ENCODE measurements at places on chromosomes 12 and 14.

DNA sequence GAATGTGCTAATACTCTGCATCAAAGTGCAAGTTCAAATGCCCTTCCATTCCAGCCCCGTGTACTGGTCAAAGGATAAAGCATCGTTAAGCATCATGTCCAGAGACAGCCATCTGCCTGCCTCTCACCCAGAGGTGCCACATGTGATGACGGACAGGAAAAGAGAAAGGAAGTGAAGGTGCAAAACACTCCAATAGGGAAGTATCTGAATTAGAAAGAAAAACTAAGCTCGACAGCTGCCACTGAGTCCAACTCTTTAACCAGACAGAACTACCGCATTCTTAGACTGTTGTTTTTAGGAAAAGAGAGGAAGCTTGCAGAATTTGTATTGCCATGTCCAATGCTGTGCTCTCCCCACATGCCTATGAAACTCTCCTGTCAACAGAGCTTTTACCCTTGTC, 465.0 kb upstream of the SOX5 start:
- no peak for DNase-seq

DNA sequence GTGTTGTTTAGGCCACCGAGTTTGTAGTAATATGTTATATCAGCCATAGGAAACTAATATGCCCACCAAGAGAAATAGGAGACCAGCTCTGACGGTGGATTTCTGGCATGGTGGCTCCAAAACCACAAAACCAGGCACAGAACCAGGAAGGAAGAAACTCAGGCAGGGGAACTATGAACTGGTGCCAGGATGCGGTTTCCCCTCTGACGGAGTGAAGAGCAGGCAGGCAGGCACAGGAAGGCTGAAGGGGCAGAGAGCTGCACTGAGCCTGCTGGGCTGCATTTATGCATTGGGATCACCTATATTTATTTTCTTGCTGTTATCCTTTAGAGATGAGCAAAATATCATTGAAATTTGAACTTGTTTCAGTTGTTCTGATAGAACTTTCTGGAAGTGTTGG, 479.4 kb downstream of the VRK1 start:
- DNase-seq = no peak

DNA sequence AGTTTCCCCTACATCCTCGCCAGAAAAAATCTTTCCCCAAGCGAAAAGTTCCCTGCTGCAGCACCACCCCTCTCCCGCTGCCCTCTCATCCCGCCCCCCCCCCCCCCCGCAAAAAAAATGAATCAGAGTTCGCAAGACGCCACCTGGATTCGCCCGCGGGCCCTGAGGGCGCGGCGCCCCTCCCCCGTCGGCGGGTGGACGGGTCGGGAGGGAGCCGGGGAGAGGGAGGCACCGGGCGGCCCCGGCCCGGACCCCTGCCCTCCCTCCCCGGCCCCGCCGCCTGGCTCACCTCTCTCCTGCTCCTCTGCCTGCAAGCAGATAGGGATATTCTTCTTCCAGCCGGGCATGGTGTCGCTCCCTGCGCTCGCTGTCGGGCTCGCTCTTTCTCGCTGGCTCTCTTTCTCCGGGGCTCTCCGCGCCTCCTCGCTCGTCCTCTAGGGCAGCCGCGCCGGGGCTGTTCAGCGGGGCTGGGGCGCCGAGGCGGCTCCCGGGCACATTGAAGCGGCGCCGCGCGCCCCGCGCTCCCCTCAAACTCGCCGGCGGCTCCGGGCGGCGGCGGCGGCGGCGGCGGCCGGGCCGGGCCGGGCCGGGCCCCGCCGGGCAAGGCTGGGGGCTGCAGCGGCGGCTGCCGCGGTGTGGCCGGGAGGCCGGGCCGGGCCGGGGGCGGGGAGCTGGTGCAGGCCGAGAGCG, 200.3 kb upstream of the CAND1 start:
- peak; percentile 76 for DNase-seq

- DNase-seq = no peak
Measured at GRCh38 chr12:108175310-108175709, 46.2 kb downstream of the WSCD2 start.

DNA sequence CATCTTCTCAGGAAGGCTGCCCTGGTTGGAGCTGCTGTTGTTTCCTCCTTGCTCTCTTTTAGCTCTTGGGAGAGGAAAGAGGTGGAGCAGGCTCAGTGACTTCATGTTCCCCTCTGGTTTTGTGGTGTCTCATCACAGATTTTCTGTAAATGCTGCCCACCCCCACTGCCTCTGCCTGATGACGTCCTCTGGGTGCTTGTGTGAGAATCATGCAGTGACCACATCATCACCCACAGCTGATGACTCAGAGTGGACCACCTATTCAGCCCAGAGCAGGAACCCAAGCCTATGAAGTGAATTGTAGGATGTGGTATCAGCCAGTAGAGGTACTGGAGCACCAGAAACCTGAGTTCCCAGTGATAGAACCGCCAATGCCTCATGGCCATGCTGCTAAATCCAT, at the start of gene GZMB:
GZMB (minus strand) TSS at position 33 of the 400 bp plus-strand sequence; CDS start at position 3, 30 bp downstream.
- no peak for DNase-seq

GRCh38 chr12:79843978-79844377, 90.9 kb downstream of the PPP1R12A start:
- no peak for DNase-seq

DNA sequence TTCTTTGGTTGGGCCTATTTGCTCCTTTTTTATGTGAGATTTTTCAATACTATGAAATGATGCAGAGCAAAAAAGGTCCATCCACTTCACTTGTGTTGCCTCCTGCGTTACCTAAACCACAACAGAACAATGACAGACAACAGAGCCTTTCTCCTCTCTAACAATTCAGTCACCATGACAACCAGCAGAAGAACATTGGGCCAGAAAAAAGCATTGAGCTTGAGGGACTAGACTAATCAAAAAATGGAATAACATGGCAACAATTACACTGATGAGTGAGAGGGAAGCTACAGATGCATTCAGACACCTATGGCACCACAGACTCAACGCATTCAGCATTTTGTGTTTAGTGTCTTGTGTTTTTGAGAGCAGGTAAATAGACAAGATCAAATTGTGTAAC, 44.6 kb upstream of the PTCSC3 start:
- DNase-seq = no peak

DNA sequence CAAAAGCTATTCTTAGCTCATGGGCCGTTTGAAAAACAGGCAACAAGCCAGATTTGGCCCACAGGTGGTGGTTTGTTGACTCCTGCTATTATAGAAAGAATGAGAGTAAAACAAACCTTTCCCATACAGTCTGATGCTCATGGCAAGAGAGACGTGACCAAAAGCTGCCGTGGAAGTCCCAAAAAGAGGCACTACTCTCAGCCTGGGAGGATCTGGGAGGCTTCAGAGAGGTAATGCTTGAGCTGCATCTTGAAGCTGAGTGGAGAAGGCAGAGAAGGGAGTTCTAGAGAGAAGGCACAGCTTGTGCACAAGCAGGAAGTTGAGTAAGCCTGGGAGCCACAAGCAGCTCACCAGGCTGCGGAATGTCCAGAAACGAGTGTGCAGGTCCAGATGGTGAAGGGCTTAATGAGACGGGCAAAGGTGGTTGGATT, 9.6 kb downstream of the PLXNC1 start:
- DNase-seq = no peak

DNA sequence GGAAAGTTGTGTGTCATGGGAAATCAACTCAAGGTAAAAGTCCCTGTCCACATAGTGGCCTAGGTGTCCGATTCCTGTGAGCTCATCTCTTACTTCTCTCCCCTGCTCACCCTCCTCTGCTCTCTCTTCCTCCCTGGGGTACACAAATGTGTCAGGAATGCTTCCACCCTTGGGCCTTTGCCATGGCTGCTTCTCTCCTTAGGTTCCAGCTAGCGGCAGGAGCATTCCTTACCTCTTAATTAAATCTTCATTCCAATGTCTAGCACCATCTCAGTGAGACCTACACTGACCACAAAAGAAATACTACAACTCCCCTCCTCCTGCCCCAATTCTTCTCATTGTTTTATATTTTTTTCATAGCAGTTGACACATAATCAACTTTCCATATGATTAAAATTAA, 298.6 kb downstream of the PDZRN4 start:
- DNase-seq = no peak

- DNase-seq = no peak
Measured at GRCh38 chr14:90266441-90267154, 10.2 kb downstream of the PSMC1 start.

DNA sequence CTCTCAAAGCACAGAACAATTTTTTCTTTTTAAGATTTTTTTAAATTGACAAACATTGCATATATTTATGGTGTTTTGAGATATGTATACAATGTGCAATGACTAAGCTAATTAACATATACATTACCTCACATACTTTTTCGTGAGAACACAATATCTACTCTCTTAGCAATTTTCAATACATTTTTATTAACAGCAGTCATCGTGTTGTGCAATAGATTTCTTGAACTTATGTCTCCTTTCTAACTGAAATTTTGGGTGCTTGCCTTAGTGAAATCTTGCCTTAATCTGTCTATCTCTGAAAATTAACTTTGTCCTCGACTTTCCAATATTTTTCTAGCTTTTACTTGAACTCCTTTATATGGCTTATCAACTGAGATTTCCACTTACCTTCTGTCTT, 6.8 kb downstream of the OR10A7 start:
- no peak for DNase-seq

DNA sequence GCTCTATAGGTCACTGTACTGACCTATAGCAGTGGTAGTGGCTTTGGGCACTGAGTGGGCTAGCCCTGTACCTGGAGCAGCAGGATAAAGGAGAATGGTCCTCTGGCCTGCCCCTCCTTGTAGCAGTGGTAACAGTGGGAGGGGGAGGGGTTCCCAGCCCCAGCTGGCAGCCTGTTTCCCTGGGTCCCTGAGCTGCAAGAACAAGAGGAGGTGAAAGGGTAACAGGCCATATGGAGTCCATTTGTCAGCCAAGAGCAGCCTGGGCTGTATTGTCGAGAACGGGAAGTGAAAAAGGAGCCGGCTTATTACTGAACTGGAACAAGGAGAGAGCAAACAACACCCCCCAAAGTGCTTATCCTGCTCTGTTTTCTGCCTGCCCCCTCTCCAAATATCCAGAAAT, 73.8 kb upstream of the SRSF5 start:
- DNase-seq = no peak

GRCh38 chr14:69979882-69980281, 100.7 kb downstream of the SMOC1 start:
- no peak for DNase-seq

GRCh38 chr12:67202678-67203012, 66.5 kb upstream of the CAND1 start:
- DNase-seq = no peak

DNA sequence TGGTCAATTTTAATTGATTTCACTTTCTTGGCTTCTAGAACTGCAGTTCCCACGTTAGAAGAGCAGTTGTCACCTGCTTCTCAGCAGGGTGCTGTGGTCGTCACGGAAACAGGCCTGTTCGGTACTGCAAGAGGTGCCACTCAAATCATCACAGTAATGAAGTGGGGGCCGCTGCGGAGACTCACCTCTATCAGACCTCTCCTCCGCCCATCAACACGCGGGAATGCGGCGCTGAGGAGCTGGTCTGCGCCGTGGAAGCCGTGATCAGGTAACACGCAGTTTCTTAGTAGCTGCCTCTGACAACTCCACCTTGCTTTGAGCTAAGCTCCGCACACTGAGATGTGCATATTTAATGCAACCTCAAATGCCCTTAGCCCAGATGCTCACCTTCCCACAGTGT, 107.2 kb downstream of the UNC79 start:
- DNase-seq = no peak

Data from T47D (cell line).